Osteocyte (in vitro differentiated cells): ENCODE measurements at places on chromosomes 16 and 17. TPM values are rescaled to one million over a fixed set of nuclear protein-coding genes. Genes with fewer than 3 reads are reported as not detected.

Gene LAT
- total RNA-seq = 9.2 and 12.0 TPM in 2 replicates

Gene GRB7
- total RNA-seq = 0.94 and 1.2 TPM in 2 replicates

Gene PITPNM3
- 0.78 and 0.94 TPM in 2 replicates for total RNA-seq

Gene SYNGR3
- total RNA-seq = 0.57 and 0.91 TPM in 2 replicates

Gene CCL3
- total RNA-seq = not detected in 2 replicates

Gene KCNJ12
- 2.3 and 2.4 TPM in 2 replicates for total RNA-seq

Gene C16orf92
- total RNA-seq = not detected in 2 replicates

Gene CACNG3
- total RNA-seq = not detected in 2 replicates

Gene TMED6
- 0.40 and 0.94 TPM in 2 replicates for total RNA-seq

Gene PRR11
- 11.1 TPM in 2 replicates for total RNA-seq

Gene NKD1
- 0.43 and 0.63 TPM in 2 replicates for total RNA-seq

Gene IRF8
- not detected in 2 replicates for total RNA-seq

Gene SYT17
- total RNA-seq = not detected in 2 replicates

Gene KRTAP17-1
- total RNA-seq = not detected in 2 replicates

Gene SPAG9
- total RNA-seq = 100 and 108 TPM in 2 replicates

Gene PIRT
- total RNA-seq = not detected in 2 replicates

Gene RAMP2
- 1.6 and 2.4 TPM in 2 replicates for total RNA-seq

Gene CACNG5
- not detected in 2 replicates for total RNA-seq

Gene ZFHX3
- total RNA-seq = 89.1 and 97.0 TPM in 2 replicates

Gene LRRC46
- 0.54 and 0.84 TPM in 2 replicates for total RNA-seq

Gene TANGO6
- 11.9 and 13.4 TPM in 2 replicates for total RNA-seq

Gene LRRC36
- total RNA-seq = not detected in 2 replicates

Gene C16orf54
- total RNA-seq = not detected in 2 replicates

Gene ABCA8
- total RNA-seq = 34.1 and 37.0 TPM in 2 replicates

Gene GJC1
- total RNA-seq = 40.6 and 43.0 TPM in 2 replicates

Gene GLP2R
- 2.0 and 3.2 TPM in 2 replicates for total RNA-seq

Gene CEP295NL
- 7.3 and 9.2 TPM in 2 replicates for total RNA-seq

Gene MBTD1
- total RNA-seq = 17.9 and 19.6 TPM in 2 replicates

Gene MCRIP1
- total RNA-seq = 169 and 176 TPM in 2 replicates

Gene CCL2
- 50.3 and 59.3 TPM in 2 replicates for total RNA-seq

Gene MYCBPAP
- 0.46 and 0.81 TPM in 2 replicates for total RNA-seq

Gene PMFBP1
- 2.2 and 2.8 TPM in 2 replicates for total RNA-seq

Gene LDHD
- total RNA-seq = 1.2 and 1.3 TPM in 2 replicates

Gene DRC3
- total RNA-seq = 2.1 and 2.9 TPM in 2 replicates

Gene DHODH
- 6.2 and 7.4 TPM in 2 replicates for total RNA-seq

Gene GDPD3
- 3.2 and 3.6 TPM in 2 replicates for total RNA-seq

Gene ZNF319
- total RNA-seq = 11.9 and 14.9 TPM in 2 replicates
